Ureter (tissue), 1 donor: ENCODE measurements at places on chromosomes 2 and 18. TPM values are rescaled to one million over a fixed set of nuclear protein-coding genes. Genes with fewer than 3 reads are reported as not detected.

The POTEJ gene
- total RNA-seq, result not detected

The MTERF4 gene
- 37.6 TPM for total RNA-seq

- no peak for DNase-seq
Measured at GRCh38 chr2:57782587-57782986, 264.0 kb upstream of the VRK2 start.

DNA sequence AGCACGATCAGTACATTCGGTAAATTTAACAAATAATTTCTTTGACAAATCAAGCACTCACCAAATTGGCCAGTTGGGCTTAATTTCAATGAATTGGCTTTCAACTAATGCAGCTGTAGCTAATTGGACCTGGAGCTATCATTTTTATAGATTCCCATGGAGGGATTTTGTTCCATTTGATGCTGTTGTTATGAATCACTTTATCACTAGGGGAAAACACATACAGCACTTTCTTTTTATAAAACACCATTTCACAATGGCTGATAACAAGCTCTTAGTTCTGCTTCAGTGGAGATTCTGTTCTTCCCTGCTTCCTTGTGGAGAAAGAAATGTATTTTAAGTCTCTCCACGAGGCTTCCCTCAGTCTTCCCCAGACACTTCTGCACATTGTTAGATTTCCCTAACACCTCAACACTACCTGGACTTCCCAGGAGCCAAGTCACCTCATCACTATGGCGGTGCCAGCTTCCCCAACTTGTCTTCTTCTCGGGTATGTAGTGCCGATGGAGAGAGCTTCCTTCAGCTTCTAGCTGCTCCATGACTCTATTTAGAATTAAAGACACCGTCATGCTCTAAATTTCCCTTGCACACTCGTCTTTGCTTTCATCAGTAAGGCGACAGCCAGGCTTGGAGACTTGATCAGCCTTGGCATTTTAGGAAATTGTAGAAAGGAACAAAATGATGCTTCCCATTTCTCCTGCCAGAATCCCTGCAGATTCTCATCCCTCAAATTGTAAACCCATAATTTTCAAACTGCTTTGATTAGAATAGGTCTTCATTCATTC, 72.0 kb downstream of the INPP5D start:
- DNase-seq, result no peak

- DNase-seq, result no peak
Measured at GRCh38 chr18:34023471-34023870, 201.2 kb downstream of the NOL4 start.

- peak; percentile 13 for DNase-seq
Measured at GRCh38 chr18:9694952-9695495, 13.1 kb upstream of the RAB31 start.

DNA sequence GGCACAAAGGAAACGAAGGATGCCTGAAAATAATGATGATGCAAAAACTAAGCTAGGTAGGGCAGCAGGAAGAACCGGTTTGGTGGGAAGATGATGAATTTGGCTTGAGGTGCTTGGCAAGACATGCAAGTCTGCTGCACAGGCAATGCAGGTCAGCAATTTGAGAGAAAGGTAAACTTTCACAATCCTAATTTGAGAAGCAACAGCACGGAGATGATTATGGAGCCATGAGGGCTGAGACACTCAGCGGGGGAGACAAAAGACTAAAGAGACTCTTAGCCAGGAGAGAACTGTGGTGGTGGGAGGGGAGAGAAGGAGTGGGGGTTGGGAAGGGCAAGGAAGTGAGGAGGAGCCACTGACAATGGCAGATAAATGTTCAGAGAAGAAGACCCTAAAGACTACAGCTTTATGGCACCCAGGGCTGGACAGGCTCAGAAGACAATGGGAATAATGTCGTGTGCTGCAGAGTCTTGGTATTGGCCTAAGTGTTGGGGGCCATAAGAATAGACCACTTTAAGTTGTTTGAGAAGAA, 19.4 kb upstream of the RNF149 start:
- DNase-seq, result peak; percentile 86

- no peak for DNase-seq
Measured at GRCh38 chr2:55482186-55482884, 37.2 kb upstream of the CFAP36 start.

- no peak for DNase-seq
Measured at GRCh38 chr18:7872569-7872968, 305.5 kb downstream of the PTPRM start.
